ENCODE measurements at places on chromosomes 1 and 21.

DNA sequence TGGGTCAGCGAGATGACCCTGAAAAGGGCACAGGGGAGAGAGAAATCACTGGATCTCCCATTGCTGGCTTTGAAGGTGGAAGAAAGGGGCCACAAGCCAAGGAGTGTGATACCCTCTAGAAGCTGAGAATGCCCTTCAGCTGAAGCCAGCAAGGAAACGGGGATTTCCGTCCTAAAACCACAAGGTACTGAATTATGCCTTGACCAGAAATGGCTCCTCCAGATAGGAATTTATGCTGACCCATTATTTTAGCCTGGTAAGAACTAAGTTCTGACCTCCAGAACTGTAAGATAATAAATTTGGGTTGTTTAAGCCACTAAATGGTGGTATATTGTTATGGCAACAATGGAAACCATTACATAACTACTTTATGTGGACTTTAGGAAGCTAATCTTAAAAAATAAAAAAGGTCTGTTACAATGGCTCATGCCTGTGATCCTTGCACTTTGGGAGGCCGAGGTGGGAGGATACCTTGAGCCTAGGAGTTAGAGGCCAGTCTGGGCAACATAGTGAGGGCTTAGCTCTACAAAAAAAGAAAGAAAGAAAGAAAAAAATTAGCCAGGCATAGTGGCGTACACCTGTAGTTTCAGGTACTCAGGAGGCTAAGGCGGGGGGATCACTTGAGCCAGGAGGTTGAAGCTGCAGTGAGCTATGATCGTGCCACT lies 3.6 kb upstream of the H6PD start:
- no peak for DNase-seq

GRCh38 chr1:24385160-24385940 lies 28.2 kb downstream of the STPG1 start:
- peak; percentile 41 for DNase-seq

DNA sequence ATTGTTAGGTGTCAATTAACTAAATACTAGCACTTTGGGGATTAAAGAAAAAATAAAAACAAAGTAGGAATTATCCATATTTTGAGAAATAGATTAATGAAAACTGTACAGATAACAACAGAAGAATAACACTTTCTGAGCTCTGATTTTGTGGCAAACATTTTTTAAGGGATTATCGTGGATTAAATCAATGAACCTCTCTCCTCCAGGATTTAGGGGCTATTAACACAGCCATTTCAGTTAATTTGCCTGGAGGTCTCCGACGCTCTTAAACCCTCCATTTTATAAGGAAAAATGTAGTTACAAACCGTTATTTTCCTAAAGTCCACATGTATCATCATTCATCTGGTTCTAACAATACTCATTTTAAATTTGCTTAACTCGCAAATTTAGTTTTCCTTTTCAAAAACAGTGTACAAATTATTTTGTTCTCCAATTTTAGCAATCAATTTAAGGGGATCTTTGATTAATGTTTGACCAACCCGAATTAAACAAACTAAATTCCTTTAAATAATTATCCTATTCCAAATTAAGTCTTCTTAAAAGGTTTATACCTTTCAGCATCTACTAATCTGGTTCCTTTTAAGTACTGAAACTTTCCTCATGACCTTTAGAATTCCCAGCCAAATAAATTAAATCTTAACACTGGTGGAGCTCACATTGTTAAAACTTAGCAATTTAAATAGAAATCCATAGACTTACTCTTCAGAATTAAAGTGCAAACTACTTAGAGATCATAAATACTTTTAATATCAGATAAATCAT lies 30.7 kb upstream of the RNF187 start:
- no peak for DNase-seq

DNA sequence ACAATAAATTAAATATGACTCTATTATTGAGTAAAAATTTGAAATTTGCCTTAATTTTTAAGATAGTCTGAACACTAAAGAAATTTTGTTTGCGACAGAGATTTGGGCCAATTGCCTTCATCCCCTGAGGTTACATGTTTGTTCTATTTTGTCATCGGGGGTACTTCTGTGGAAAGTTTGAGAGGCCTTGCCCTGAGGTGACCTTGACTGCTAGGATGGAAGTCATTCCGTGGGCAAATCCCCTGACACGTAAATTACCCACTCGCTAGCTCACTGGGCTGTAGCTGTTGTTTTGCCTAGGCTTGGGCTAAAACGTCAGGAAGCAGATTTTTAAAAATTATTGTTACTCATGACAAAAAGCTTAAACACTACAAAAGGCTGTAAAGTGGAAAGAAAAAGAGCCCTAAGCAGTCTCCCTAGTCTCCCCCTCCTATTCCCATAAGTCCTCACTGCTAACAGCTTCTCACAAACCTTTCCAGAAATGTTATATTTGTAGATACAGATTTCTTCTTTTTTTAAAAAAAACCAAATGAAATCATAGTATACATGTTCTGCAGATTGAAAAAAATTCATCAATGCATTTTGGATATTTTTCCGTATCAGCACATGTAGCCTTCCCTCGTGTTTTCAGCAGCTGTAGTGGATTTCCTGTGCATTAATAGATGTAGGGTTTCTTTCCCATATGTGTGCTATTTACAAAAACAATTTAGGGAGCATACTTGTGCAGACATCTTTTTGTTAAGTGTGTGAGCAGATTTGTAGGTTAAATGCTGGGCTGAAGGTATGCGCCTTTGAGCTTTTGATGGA lies 142.7 kb downstream of the MRPS6 start:
- DNase-seq: no peak

- no peak for DNase-seq
These were observed 50.7 kb downstream of the JAK1 start for GRCh38 chr1:64915381-64916274.

Data from activated naive CD8-positive, alpha-beta T cell treated with anti-CD3 and anti-CD28 coated beads, Interleukin-2, amount 50 U/mL, for 24 hours (primary cell).